ENCODE measurements at places on chromosomes 6 and 20.

- DNase-seq = no peak
These were observed 663.3 kb downstream of the KIF16B start for GRCh38 chr20:15909995-15910394.

DNA sequence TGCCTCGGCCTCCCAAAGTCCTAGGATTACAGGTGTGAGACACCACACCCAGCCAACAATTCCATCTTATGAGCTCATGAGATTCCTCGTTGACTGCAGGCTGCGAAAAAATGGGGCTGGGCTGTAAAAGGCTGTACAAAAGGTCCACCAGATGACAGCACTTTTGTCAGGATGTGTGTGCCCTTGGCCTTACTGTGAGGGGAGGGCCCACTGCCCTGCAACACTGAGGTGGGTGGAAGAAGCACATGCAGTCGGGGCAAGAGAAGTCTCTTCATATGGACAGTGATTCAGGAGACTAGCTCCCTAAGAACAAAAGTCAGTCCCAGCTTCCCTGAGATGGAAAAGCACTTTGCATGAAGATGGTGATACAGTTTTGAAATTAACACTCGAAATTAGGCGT, 50.5 kb downstream of the KCTD20 start:
- no peak for DNase-seq

DNA sequence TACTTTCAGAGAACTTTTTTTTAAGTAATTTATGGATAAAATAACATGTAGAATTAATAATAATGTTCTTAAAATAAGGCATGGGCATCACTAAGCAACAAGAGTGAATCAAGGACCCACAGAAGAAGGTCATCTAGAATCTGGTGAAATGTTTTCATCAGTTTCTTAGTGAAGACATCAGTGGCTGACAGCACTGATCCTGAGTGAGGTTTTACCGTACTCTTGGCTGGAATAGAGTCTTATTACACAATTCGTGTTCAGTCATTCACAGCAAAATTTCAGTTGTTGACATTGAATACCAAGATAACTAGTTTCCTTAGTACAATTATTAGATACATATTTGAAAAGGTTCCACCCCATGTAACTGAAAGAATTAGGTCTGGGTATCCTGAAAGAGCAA, 140.4 kb downstream of the C6orf58 start:
- no peak for DNase-seq

- DNase-seq = no peak
These were observed 28.2 kb downstream of the SNX5 start for GRCh38 chr20:17940224-17940971.

DNA sequence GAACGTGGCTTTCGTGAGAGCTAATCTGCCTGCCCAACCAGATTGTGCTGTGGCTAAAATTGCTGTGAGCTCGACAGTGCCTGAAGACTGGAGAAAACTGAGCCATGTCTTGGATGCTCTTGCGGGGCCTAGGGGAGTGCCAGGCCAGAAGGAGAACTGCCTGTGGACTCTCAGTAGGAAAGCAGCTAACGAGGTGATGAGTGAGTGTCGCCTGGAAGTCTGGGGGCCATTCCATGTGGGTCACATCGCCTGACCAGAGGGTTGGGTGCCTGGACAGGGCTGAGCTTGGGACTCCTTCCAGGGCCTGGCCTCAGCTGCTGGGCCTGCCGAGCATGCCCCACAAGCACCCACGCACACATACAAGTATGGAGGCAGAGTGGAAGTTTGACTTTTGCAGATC, 166.5 kb downstream of the VEGFA start:
- no peak for DNase-seq

DNA sequence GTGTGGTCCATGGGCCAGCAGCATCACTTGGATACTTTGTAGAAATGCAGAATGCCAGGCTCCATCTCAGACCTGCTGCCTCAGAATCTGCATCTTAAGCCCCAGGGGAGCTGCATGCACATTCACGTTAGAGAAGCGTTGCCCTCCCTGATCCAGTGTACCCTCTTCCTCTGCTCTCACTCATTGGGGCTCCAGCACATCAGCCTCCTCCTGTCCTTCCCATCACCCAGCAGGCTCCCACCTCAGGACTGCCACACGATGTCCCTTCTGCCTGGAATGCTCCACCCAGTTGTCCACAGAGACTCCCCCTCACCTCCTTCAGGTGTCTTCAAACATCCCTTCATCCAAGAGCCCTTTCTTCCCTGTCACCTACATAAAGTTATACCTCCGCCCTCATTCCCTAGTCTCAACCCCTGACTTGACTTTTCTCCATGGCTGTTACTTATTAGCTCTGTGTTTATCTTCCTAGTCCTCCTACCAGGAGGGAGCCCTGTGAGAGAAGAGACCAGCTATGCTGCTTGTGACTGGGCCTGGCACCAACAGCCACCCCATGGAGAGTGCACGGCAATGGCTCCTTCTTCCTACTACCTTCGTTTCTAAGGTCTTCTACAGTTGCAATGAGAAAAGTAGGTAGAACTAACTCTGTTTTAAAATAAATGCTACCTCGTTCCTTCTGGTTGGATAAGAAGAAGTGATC, 3.3 kb upstream of the ACSS1 start:
- DNase-seq = no peak

DNA sequence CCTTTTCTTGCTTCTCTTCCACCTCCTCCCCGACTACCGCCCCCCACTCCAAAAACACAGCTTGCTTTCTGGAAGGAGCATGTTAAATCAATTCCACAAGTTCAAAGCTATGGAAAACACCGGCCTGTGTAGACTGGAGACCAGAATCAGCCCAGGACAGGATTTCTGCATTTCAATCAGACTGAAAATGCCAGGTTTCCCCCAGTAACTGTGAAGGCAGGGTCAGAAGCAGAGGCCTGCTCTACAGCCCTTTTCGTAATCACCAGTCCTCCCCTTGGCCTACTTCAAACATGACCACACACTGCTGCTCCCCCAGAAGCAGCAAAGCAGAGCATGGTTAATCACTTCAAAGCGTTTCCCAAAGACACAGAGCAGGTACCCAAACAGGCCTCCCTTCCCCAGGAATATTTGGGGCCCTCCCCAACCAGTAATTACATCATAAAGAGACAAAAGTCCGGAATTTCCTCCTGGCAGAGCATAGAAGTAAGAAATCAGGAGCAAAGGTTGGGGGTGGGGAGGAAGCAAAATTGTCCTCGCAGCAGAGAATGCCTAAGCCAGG, 38.4 kb downstream of the ZMYND8 start:
- DNase-seq = no peak

- no peak for DNase-seq
These were observed 51.9 kb downstream of the IL22RA2 start for GRCh38 chr6:137121401-137121997.

GRCh38 chr6:151073701-151074100, 166.1 kb upstream of the AKAP12 start:
- DNase-seq = no peak

- no peak for DNase-seq
These were observed 233.9 kb downstream of the ERMARD start for GRCh38 chr6:169985121-169986015.

- DNase-seq = peak; percentile 27
These were observed 949 bp downstream of the TXLNB start for GRCh38 chr6:139290787-139291311.

- DNase-seq = no peak
These were observed 309.4 kb downstream of the UTRN start for GRCh38 chr6:144594585-144594984.

DNA sequence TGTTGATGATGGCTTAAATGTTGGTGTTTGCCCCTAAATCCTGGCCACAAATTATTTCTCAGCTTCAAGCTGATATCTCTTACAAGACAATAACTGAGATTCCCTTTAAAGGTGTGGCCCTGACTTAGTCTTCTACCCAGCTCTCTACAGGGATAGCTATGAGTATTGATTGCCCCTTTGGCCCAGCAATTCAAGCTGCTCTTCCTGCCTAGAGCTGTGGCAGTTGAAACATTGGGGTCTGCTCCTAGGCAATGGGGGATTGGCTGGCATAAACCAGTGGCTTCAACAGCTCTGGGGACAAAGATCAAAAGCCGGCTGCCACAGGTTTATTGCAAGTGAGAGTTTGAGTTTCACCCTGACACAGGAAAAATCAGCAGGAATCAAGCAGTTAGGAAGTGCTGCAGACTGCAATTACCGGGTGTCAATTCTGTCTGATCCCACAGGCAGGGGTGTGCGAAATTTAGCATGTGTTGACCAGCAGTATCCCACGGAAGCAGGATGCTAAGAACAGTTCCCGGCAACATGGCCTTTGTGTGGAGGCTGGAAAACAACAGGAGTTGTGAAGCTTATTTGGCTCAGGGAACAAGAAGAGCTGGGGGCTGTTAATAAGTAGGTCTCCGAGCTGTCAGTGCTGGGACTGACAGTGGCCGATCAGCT, 66.2 kb upstream of the IYD start:
- DNase-seq = no peak

DNA sequence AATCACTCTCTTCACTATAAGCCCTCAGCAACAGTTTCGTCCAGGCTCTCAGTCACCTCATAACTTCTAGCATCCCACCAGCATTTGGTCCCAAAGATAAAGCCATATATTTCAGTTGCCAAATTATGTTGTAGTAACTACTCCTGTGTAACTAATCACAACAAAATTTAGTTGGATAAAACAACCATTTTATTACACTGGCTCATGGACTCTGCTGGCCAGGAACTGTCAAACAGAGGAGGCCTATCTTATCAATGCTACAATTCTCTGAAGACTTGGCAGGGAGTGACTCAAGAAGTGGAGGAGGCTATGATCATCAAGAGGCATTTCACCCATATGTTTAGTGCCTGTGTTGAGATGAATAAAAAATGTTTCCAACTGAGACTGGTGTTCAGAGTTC, 1082.3 kb upstream of the GJE1 start:
- no peak for DNase-seq

- DNase-seq = no peak
These were observed 12.2 kb downstream of the ARHGAP18 start for GRCh38 chr6:129697788-129698187.

DNA sequence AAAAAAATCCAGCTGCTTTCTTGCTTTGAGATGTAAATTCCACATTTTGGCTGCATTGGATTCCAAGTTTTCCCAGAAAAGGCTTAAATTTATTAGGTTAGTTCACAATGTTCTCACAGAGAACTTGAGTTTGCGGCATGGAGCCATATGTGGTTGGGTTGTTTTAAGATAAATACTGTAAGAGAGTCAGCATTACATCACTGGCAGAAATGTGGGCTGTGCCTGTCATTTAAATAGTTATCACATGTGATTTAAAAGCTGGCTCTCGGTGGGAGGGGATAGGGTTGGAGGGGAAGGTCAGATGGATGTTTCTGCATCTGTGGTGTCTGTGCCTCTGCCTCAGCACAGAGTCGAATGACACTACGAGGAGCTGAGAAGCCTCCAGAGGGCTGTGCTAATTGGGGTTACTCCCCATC, 73.8 kb upstream of the SCP2D1 start:
- no peak for DNase-seq

GRCh38 chr20:59219211-59219610, 55.6 kb downstream of the ZNF831 start:
- DNase-seq = no peak

DNA sequence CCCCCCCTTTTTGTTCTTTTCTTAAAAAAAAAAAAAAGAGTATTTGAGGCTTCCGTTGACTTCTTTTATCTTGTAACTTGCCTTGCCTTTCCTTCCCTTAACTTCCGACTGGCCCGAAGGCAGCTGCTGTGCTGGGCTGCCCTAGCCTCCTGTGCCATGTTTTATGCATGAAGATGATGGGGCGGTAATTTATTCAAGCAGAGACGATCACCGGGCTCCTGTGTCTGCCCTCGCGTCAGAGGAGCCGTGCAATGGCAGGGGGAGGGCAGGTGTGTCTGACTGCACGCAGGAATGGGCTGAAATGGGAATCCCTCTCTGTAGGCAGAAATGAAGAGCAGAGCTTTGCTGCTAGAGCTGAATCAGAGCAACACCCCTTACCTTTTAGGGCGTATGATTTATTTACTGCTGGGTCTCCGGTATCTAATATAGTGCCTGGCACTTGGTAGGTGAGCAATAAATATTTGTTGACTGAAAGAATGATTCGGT, 106.3 kb upstream of the RIPOR2 start:
- no peak for DNase-seq

DNA sequence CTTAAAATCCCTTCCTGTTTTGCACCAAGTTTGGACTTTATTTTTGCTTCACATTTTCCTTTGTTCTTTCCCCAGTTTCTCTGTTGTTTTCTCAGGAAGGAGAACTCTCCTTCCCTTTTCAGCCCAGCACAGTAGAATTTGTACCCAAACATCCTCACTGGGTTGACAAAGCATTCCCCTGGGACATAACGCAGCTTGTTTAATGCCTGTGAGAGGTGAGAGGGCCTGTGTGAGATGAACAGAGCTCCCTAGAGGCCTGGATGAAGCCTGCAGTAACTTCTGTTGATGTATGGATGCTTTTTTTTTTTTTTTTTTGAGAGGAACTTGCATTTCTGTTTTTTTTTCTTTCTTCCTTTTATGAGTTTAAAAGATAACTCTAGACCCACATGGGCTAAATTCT, 104.9 kb upstream of the SLC22A23 start:
- DNase-seq = no peak

- DNase-seq = no peak
These were observed 90.7 kb downstream of the CEP57L1 start for GRCh38 chr6:109186012-109186411.

DNA sequence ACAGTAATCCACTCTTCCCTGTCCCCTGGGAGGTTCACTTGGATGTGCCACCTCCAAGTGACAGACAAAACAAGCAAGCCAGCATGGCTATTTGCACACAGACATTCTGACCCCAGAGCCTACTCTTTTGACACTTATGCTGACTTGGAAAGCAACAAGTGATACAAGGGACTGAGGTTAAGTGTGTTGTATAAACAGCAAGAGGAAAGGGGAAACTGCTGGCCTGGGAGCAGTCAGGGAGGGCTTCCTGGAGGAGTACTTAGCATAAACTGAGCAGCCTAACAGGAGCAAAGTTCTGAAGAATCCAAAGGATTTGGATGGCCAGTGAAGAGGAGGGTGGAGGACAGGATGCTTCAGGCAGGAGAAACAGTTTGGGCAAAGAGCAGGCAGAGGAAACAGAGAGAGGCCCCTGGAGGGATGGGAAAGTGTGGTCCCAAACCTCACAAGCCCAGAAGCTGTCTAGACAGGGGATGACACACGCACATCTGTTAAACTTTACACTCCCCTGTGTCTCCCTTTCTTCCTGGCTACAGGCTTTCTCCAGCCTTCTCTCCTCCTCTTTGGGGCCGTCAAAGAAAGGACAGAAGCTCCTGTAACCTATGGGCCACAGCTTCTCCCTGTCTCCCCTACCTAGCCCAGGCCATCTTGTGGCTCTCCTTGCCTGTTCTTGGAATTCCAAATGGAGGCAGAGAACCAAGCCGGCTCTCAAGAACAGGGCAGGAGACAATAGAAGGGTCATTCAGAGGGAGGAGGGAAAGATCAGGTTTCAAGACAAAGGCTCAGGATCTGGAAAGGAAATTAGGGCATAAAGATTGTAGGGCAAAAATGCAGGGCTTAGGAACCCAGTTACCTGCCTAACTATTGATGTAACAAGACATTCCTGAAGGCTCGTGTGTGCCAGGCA, 19.3 kb downstream of the SULF2 start:
- no peak for DNase-seq

GRCh38 chr20:53195876-53196610, 223.9 kb downstream of the TSHZ2 start:
- DNase-seq = no peak

GRCh38 chr6:9784786-9785185, 630.1 kb downstream of the TFAP2A start:
- DNase-seq = no peak

- DNase-seq = no peak
These were observed 20.8 kb downstream of the SLC24A3 start for GRCh38 chr20:19232997-19233794.

- DNase-seq = no peak
These were observed 29.9 kb upstream of the FKBP1A start for GRCh38 chr20:1422753-1423152.

GRCh38 chr6:2469428-2469827, 224.0 kb upstream of the GMDS start:
- DNase-seq = no peak

Measured in hippocampal formation (tissue), 2 donors.